ENCODE measurements at places on chromosomes 4 and X.

- DNase-seq: no peak
Measured at GRCh38 chr4:112951362-112952312, 97.8 kb upstream of the ANK2 start.

- DNase-seq: no peak
Measured at GRCh38 chr4:135201081-135201480, 999.5 kb upstream of the PABPC4L start.

DNA sequence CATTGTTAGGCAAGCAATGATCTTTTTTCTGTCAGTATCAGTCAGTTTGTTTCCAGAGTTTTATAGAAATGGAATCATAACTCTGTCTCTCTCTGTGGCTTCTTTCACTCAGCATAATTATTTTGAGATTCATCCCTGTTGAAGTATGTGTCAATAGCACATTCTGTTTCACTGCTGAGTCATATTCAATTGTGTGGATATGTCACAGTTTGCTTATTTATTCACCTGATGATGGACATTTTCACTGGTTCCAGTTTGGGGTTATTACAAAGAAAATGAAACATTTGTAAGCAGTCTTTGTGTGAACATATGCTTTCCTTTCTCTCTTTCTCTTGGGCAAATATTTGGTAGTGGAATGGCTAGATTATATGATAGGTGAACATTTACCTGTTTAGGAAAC, 10.2 kb upstream of the ZNF718 start:
- DNase-seq: no peak

- no peak for DNase-seq
Measured at GRCh38 chr4:154998284-154998683, 210.2 kb upstream of the NPY2R start.

GRCh38 chr4:7156761-7157488, 35.4 kb upstream of the SORCS2 start:
- no peak for DNase-seq
